ENCODE measurements at places on chromosomes 5 and 9.

- no peak for DNase-seq
These were observed 55.0 kb upstream of the CPLX2 start for GRCh38 chr5:175816348-175816747.

GRCh38 chr9:74277532-74277931, 219.6 kb upstream of the RORB start:
- peak; percentile 14 for DNase-seq

DNA sequence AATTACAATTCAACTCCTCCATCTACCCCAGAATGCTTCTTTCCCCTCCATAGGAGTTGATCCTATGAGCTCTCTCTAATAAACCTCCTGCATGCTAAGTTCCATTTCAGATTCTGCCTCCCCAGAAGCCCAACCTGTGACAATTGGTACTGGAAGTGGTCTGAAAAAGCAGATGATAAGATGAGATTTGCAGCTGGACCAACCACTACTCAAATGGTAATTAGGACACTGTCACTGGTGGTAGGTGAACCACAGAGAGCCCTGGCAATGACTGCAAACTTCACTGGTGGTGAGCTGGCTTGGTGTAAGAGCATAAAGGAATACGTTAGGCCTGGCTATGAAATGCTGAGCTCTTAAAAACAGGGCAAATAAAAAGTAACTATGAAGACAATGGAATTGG, 112.6 kb downstream of the ESM1 start:
- no peak for DNase-seq

DNA sequence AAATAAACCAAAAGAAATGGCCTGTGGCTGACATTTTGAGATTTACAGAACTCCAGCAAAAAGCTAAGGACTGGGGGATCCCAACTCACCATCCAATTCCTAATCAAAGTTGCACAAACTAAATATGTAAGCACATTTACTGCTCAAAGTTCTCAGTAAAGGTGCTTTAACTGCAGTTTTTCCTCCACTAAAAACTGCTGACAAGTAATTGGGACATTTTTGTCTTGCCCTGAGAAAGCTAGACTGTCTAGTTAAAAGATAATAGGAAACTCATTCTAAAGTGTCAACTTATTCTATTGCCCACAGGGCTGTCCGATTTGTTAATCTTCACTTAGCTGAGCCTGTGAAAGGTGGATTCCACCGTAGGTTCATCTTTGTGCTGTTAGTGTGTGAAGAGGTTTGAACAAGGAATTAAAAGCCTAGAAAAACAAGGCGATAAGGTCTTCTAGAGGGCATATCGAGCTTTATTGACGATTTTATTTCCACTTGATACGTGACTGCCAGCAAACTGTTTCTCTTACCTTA, 1.0 kb downstream of the DOCK8 start:
- DNase-seq, result no peak

GRCh38 chr5:131303537-131303936, 39.7 kb downstream of the CDC42SE2 start:
- DNase-seq, result no peak

DNA sequence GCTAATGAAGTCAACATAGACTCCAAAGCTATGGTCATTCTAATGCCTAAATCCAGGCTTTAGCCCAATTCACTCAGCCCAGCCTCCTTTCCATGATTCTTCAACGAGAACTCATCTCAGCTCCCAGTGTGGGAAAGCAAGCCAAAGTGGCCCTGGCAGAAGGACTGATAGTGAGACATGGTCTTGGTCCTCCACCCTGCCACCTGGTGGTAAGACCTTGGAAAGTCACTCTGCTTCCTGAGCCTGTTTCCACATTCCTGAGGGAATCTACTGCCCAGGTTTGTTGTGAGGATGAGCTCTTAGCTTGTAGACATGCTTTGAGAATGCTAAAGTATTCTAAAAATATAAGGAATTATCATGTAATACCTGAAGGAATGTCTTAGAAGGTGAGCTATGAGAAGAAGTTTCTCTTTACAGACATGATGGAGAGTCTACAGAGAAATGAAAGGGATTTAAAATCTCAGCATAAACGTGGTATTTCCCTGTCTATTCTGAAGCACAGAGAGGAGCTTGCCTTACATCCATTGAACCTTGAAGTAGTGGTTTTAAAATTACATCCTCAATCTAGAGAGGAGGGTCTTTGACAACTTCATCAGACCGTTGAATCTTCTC, 173.5 kb downstream of the TRIM32 start:
- no peak for DNase-seq

GRCh38 chr9:125460346-125460745, 198.7 kb downstream of the GAPVD1 start:
- no peak for DNase-seq

DNA sequence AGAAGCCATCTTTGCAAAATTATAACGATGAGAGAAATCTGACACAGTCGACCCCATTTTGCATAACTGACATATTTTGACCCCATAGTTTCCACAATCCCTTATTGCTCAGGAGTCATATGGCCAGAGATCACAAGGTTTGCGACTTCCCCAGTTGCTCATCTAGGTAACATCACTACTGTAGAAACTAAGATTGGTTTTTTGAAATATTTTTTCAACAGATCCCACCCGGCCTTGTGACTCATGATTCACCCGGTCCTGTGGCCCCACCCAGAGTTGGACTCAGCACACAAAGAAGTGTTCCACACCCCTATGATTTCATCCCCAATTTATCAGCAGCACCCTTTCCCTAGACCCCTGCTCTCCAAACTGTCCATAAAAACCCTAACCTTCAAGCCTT, 50.2 kb downstream of the TIMD4 start:
- DNase-seq, result no peak

DNA sequence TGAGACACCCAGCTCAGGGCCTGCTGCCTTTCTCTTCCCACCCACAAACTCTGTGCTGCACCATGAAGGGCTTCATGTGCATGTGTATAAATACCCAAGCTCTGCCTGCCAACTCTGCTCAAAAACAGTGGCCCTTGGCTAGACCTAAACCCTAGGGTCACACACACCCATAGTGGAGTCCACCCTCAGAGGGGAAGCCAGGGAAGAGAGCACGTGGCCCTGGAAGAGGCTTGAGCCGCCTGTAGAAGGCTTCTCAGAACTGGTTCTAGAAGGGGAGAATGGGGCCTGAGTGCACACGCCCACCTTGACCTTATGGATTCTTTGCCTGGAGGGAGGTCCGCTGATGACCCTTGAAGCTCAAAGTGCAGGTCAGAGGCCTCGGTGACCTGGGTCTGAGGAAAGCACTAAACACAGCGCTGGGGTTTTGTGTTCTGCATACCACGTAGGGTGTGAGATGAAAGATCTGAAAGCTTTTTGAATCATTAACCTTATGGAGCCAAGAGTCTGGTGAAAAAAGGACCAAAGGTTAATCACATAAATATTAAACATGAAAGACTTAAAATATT, 60.6 kb downstream of the CYFIP2 start:
- DNase-seq, result no peak

GRCh38 chr5:123807177-123807945, 295.4 kb downstream of the CSNK1G3 start:
- DNase-seq, result no peak

DNA sequence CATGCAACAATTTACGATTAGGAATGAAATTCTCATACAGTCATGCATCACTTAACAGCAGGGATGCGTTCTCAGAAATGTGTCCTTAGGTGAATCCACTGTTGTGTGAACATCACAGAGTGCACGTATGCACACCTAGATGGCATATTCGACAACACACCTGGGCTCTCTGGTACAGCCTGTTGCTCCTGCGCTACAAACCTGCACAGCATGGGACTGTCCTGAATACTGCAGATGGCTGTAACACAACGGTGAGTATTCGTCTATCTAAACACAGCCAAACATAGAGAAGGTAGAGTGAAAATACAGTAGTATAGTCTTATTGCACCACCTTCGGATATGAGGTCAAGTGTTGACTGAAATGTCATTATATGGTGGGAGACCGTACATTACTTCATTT, 44.0 kb upstream of the LCP2 start:
- no peak for DNase-seq

DNA sequence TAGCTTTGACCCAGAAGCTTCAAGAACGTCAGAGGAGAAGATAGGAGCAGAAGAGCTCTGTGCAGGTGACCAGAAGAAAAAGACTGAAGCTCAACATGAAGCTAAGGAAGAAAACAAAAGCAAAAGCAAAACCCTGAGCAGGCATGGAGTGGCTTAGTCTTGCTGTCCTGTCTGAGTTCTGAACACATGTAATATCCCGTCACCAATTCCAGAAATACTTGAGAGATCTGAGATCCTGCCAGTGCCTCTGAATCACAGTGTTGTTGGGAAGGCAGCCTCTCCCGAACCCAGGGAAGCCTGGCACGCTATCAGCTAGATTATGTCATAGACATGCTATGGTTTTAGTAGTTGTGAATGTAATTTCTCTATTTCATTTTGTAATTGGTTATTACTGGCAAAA, 235.7 kb downstream of the ICE1 start:
- DNase-seq, result no peak

- no peak for DNase-seq
These were observed 35.2 kb downstream of the MTRR start for GRCh38 chr5:7904170-7904569.

- DNase-seq, result no peak
These were observed 1.9 kb downstream of the FRMD3 start for GRCh38 chr9:83536332-83536731.

- DNase-seq, result no peak
These were observed 219.0 kb downstream of the ZNF608 start for GRCh38 chr5:124527220-124527991.

DNA sequence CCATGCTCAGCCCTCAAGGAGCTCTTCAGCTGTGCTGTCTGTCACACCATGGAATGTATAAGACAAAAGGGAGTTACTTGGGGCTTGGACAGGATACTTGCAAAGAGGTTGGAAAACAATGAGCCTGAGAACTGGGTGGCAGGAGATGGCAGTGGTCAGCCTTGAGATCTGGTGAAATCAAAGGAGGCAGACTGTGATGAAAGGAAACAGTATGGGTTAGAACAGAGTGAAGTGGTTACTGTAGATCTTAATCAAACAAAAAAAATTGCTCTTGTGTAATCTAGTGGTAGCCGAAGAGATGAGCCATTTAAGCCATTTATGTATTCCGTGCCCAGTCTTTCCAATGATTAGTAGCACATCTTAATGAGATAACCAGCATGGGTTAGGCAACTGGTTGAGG, 142.2 kb downstream of the SV2C start:
- DNase-seq, result no peak

- DNase-seq, result no peak
These were observed 183.2 kb downstream of the TMEM161B start for GRCh38 chr5:88085462-88085861.

GRCh38 chr9:109856785-109857184, 76.8 kb downstream of the PALM2AKAP2 start:
- no peak for DNase-seq

- DNase-seq, result no peak
These were observed 75.7 kb upstream of the TGFBR1 start for GRCh38 chr9:99029083-99029645.

- no peak for DNase-seq
These were observed 173.7 kb downstream of the BRINP1 start for GRCh38 chr9:119195521-119195920.

- DNase-seq, result no peak
These were observed 3.5 kb downstream of the BOD1 start for GRCh38 chr5:173612948-173613347.

DNA sequence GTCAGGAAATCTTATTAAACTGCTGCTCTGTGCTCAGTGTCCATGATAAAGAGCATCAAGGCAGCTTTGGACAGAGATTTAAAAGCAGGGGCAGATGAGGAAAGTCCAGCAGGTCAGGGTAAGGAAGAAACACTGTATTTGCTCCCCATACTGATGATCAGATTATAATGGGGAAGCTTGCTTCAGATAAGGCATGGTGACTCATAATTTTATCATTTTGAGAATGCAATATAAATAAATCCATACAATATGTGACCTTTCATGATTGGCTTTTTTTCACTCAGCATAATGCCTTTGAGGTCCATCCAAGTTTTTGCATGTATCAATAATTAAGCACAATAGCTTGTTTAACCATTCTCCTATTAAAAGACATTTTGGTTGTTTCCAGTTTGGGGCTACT, 48.1 kb upstream of the LHFPL2 start:
- DNase-seq, result no peak

GRCh38 chr5:157481265-157481664, 21.3 kb downstream of the NIPAL4 start:
- no peak for DNase-seq

DNA sequence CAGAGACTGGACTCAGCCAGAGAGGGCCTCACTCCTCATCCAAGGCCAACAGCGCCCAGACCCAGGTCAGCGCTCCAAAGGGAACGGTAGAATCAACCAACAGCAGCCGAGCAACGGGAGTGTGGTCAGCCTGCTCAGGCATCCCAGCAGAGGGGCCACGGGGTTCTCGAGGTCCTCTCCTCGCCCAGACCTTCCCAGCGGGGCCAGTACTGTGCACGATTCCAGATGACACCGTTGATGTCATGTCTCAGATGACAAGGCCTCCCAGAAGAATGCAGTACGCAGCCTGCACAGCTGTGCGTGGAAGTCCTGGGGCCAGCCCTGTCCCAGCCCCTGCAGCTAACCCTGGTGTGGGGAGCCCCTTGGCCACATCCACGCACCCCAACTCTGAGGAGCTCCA, 141.0 kb upstream of the PPP1R26 start:
- no peak for DNase-seq

- DNase-seq, result no peak
These were observed 31.1 kb downstream of the FOXD1 start for GRCh38 chr5:73417303-73418034.

- DNase-seq, result no peak
These were observed 177.8 kb upstream of the PITX1 start for GRCh38 chr5:135211791-135212190.

DNA sequence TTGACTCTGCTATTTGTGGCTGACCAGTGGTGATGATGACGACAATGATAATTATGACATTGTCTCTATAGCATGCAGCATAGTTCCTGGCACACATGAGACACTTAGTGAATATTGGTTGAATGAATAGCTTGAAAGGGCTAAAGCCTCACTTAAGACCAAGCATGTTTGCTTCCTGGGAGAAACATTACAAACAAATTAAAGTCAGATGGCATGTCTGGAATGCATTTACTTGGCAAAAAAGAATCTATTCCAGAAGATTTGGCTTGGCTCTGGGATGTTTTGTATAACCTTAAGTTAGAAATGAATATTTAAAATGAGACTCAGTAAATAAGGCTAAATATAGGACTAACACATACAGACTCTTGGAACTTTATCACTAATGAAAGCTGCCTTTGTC, 21.6 kb downstream of the GAS1 start:
- DNase-seq, result no peak

- no peak for DNase-seq
These were observed 220.1 kb downstream of the MEF2C start for GRCh38 chr5:88662846-88663245.

GRCh38 chr9:37974506-37975173, 70.7 kb upstream of the SLC25A51 start:
- no peak for DNase-seq

GRCh38 chr9:127393645-127394044, 3.3 kb upstream of the SLC2A8 start:
- no peak for DNase-seq
